ENCODE measurements at places on chromosomes 4 and X.
A peak's percentile ranks its signal among the peaks of the same experiment; 100 is the strongest.

DNA sequence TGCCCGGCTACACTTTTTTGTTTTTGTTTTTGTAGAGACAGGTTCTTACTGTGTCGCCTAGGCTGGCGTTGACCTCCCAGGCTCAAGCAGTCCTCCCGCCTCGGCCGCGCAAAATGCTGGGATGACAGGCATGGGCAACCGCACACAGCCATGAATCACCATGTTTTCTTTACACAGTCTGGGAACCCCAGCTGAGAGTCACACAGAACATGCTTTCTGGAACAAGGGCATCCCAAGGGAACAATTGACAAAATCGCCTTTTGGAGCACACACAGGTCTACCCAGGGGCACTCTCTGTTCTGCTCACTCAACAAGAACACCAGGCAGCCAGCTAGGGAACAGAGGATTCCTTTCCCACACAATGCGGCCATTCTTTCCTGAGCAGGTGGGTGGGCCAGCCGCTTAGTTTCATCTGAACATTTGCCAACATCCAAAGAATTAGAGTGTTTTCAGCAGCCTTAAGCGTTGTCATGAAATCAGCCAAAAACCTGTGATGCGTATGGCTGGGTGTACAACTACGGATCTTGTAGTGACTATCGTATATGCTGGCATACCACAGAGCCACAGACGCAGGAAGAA is 15.7 kb downstream of the PRKX start:
- peak; percentile 42 for DNase-seq

DNA sequence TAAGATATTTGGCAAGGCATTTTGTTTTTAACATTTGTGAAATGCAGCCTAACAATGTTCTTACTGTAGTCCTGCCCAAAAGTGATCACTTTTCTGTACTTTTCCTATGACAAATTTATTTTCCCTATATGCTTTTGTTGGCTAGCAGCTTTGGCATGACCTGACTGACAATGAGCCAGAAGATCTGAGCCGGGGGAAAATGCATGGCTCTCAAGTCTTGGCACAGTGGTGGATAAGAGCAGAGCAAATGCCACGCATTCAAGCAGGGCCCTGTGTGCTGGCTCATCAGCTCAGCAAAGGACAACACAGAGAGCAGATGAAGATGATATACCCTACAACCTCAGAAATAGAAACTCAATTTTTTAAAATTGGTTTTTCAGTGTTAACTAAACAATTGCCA is 187.3 kb downstream of the ANAPC10 start:
- DNase-seq, result no peak

GRCh38 chr4:114658179-114658578 is 59.6 kb downstream of the UGT8 start:
- DNase-seq, result no peak

DNA sequence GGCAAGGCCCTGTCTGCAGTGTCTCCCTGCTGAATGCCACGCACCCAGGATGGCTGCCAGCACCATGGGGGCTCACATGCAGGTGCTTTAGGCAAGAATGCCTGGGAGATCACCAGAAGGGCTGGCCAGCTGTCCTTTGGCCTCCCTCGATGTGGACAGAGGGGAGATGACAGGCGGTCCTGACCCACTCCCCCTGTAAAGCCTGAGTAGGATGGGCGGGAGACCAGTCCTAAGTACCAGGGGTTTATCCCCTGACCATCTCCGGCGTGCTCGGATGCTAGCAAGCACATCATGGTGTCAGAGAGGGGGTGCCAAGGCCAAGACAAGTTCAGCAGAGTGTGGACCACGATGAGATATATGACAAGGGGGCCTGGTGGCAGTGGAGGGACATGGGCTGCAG is 5.3 kb downstream of the PDZD4 start:
- no peak for DNase-seq

DNA sequence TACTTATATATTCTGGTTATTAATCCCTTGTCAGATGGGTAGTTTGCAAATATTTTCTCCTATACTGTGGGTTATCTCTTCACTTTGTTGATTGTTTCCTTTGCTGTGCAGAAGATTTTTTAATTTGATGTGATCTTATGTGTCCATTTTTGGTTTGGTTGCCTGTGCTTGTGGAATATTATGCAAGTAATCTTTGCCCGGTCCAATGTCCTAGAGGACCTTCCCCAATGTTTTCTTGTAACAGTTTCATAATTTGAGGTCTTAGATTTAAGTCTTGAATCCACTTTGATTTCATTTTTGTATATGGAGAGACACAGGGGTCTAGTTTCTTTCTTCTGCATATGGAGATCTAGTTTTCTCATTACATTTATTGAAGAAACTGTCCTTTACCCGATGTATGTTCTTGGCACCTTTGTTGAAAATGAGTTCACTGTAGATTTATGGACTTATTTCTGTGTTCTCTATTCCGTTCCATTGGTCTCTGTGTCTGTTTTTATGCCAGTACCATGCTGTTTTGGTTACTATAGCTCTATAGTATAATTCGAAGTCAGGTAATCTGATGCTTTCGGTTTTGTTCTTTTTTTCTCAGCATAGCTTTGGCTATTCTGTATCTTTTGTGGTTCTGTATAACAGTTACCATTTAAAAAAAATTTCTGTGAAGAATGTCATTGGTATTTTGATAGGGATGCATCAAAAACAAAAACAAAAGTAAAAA is 34.7 kb downstream of the DIAPH2 start:
- DNase-seq, result no peak

DNA sequence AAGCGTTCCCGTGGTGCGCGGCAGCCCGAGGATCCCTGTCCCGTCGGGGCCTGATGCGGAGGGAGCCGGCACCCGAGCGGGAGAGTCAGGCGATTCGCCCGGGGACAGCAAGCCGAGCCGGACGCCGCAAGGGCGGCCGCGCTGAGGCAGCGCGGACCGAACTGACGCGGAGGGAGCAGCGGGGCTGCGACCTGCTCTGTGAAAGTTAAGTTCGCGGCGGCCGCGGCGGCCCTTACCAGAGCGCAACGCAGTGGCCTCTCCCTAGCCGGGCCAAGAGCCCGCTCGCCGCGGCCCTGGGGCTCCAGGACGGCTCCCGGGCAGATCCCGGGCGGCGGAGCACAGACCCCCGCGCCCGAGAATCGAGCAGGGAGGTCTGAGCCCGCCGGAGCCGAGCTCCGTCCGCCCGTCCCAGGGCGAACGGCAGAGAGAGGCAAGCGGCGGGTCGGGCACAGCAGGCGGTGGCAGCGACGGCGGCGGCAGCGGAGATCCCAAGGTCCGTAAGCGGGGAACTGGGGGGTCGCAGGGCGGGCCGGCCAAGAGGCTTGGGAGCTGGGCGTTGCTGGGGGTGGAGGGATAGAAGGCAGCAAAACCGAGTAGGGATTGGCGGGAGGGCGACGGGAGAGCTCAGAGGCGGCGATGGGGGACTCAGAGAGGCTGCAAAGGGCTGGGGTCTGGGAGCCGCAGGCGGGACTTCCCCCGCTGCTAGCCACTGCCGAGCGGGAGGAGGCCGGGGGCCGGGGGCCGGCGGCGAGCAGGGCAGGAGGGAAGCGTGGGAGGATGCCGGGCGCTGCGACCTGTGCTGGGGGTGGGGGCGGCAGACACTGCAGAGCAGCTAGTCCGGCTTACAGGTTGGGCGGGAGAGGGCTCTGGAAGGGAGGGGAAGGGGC is 1.0 kb downstream of the GPR50 start:
- DNase-seq, result peak; percentile 59
